ENCODE measurements at places on chromosomes 6 and 20.

DNA sequence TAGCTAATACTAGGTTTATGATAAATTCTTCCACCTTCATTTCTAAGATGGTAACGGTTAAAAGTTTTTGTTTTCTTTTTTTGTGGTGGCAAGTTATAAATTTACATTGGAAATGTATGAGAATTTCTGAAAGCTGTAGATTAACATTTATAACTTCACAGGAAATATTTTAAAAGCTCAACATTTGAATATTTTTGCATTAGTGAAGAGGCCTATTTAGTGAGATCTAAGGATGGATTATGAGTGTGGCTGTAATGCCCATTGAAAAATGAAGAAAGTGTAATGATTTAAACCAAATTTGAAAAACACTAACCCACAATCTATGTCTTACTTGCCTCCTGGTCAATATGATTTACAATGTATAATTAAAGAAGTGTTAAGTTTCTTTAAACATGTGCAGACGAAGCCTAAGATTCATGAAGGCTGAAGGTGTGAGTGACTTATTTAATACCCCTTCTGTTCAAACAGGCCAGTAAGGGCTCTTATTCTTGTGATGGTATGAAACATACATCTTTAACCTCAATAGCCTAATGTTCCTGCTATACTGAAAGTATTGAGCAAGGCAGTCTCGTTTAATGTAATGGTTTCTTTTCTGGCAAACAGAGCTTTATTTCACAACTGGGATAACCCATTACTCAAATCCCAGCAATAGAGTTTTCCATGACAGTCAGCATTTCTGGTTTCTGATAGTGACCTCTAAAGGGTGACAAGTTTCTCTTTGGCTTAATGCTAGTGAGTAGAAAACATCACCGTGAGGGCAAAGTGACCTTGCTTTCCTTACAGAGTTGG is 13.2 kb downstream of the HDGFL1 start:
- DNase-seq, result no peak

GRCh38 chr20:58543274-58543673 is 28.1 kb upstream of the APCDD1L start:
- DNase-seq, result no peak

DNA sequence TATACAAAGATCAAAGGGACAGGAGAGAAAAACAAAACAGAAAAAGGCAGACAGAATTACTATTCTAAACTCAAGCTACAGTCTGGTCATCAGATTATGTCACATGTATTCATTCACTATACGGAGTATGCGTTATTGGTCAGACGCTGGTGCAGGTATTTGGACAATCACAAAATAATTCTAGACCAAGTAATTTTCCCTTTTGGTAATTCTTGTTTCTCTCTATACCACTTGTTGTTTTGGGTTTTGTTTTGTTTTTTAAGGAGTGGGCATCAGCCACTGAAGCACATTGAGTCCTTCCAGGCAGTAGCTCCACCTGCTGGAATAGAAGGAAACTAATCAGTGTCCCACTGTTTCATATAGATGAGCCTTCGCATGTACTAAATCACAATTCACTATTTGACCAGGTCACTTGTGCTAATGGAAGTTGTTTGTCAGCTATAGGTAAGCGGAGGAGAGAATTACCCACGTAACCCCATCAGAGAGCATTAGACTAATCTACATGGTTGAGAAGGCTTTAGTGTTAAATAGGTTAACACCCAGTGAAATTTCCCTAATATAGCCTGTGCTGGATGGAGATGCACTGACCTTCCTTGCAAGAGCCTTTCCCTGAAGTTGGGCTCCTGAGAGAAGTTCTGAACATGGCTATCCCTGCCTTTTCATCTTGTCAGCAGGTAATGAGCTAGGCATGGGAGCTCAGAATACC is 77.9 kb downstream of the TNFAIP3 start:
- peak; percentile 20 for DNase-seq

DNA sequence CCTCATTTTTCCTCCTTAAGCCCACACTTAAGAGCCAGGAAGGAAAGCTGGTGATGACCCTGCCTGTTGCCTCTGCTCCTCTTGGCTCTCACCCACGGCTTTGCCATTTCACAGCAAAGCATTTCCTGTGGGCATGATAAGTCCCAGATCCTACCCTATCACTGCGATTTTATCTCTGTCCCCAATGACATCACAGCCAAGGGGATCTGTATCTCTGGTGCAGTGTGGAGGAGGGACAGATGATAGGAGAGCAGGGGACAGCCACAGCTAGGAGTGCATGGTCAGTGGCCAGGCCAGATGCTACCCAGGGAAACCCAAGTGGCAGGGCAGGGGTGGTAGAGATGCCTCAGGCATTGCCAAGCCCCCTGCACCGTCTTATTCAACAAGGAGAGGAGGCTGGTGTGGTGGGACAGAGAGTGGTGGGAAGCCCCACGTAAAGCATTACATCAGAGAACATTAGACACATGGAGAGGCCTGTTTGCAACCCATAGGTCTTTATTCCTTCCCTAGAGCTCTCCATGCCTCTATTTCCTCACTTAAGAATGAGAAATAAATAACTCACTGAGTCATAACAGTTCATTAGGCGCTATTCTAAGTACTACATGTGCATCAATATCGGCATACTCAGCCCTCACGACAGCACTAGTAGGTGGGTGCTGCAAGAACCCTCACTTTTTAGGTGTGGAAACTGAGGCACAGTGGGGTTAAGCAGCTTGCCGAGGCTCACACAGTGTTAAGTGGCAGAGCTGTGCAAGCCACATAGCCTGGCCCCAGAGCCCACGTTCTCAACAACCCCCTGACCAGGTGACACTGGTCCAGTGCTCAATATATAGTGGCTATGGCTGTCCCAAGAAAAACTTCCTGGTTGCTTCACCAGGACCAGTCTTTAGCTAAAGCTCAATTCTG is 4.6 kb downstream of the TFEB start:
- DNase-seq, result no peak

DNA sequence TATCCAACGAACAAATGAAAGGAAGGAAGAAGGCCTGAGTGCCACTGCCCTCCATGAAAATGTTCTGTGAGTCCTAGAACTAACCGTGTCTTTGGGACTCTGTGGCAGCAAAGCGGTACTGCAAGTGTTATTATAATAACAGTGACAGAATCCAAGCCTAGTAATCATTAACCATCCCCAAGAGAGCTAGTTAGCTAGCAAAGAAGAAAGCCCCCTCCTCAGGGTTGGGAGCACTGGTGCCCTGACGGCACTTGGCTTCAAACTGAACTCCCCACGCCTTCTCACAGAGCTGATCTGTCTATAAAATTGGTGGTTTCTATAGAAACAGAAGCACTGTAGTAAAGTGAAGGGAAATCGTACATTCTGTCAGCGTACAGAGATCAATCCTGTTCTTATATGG is 239.8 kb downstream of the PTPRT start:
- no peak for DNase-seq

- no peak for DNase-seq
These were observed 68.8 kb upstream of the MYLIP start for GRCh38 chr6:16060039-16060438.

DNA sequence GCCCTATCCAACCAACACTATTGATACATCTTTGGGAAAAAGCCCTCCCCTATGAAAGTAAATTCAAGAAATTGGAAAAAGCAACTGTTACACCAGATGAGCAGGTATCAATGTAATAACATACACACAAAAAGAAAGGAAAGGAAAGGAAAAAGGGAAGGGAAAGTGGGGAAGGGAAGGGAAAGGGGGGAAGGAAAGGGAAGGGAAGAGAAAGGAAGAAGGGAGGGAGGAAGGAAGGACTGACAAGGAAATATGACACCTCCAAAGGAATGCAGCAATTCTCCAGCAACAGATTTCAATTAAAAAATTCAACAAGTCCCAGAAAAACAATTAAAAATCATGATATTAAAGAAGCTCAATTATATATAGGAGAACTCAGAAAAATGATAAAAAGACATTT is 176.9 kb upstream of the OPRM1 start:
- DNase-seq, result no peak

DNA sequence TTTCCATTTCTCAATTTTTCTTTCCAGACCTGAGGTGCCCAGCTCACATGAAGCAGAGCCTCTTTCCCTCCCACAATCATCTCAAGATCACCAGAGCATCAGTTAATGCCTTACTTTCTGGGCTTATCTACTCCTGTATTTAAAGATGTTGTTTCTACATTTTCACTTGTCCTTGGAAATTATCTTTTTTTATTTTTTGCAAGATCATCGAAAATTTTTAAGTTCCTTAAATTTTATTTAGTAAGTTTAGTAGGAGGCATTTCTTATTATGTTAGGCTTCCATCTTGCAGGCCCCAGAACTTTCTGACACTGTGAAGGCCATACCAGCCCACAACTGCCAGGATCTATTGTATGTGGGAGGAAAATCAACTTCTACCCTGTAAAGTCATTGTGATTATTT is 466.0 kb downstream of the PRKN start:
- DNase-seq, result no peak

DNA sequence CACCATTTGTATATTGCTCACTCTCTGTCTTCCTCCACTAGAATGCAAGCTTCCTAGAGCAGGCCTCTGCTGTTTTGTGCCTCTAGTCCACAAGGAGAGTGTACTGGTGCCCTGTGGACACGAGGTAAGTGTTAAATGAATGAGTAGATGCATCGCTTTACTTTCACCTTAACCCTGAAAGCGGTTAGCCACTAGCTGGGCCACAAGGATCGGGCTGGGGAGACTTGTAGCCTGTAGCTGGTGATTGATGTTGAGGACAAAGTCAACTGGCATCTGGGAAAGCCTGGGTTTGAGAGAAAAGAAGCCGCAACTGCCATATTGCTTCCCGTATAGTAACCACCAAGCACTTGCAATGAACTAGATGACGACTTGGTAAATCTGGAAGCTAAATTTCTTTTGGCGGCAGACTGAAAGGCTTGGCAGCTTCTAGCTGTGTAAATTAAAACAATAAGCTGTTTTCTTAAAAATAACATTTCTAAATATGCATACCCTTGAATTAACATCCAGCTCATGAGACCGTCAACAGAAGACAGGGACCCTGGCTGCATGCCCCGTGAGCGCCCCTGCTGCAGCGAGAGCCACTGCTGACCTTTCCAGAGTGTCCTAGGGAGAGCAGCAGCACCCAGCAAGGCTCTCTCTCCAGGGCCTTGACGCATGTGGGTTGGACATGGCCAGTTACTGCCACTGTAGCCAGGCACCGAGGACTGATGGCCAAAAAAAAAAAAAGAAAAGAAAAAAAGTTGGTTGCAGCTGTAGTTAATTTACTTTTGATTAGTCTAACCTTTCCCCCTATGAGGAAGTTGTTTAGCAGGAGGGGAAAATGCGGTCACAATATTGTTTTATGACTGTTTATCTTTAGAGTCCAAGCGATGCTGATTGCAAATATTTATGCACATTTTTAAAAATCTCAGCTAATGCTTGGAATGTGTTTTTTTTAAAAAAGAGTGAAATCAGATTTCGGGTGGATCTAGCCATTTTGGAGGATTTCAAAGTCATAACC is 315.1 kb downstream of the TFAP2C start:
- DNase-seq, result no peak

GRCh38 chr6:128803911-128804310 is 79.0 kb upstream of the LAMA2 start:
- no peak for DNase-seq

GRCh38 chr20:1997483-1998192 is 3.8 kb upstream of the PDYN start:
- DNase-seq, result no peak

DNA sequence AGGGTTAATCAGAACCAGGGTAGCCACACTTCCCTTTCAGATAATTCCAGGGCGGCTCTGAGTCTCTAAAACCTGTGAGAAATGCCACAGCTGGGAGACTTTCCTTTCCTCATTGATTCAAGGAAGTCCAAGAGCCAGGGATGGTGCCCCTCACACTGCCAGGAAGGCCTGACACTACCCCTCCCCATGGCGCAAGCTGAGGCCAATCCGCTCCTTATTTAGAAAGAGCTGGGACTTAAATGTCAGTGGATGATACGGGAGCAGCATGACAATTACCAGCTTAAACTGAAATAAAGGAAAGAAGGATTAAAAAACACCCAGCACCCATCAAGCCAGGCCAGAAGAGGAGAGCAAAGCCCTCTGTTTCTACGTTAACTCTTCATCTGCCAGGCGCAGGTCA is 244.4 kb downstream of the LRFN2 start:
- DNase-seq, result no peak

DNA sequence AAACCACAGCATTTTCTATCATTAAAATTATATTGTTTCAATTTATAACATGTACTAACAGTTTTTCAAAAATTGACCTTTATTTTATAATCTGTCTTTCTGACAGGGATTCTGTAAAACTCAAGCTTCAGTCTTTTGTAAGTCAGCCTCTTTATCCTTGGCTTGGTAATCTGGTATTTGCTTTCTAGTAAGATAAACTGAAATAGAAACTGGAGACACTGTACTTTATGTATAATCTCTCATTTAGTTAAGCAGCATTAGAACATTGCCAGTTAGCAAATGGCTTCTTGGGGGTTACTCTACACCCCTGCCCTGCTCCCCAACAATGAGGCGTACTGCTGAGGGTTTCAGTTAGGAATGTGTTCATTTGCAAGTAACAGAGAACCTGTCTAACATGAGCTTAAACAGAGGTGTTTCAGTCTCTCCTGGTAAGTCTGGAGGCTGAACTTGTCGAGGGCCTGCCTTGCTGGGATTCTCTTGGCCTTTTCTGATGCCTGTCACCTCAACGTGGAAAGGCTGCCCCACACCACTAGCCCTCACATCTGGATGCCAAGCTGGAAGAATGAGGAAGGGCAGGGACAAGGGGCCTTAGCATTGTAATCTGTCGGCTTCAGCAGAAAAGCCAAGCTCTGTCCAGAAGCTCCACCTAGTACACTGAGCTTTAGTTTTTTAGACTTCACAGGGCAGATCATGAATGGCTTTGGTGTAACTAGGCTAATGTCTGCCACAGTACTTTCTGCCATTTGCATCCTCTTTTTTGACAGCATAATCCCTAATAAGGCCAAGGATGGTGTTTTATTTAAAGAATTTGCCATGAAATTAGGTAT is 34.8 kb downstream of the SH3BGRL2 start:
- no peak for DNase-seq

- DNase-seq, result no peak
These were observed 3.6 kb downstream of the BEND6 start for GRCh38 chr6:56958481-56958880.

DNA sequence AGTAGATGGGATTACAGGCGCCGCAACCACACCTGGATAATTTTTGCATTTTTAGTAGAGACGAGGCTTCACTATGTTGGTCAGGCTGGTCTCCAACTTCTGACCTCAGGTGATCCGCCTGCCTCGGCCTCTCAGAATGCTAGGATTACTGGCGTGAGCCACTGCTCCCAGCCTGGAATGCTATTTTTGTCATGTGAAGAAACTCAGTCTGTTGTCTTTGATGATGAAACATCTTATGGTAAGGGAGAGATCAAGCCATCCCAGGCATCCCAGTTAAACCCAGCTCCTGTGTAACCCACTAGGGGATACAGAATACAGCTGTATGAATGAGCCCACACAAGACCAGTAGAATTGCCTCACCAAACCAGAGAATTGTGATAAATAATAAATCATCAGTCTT is 83.6 kb upstream of the RBM24 start:
- no peak for DNase-seq
